ENCODE measurements at places on chromosomes 2 and 18.

- DNase-seq = no peak
Observed at GRCh38 chr18:80108121-80108536, 933 bp upstream of the ADNP2 start.

DNA sequence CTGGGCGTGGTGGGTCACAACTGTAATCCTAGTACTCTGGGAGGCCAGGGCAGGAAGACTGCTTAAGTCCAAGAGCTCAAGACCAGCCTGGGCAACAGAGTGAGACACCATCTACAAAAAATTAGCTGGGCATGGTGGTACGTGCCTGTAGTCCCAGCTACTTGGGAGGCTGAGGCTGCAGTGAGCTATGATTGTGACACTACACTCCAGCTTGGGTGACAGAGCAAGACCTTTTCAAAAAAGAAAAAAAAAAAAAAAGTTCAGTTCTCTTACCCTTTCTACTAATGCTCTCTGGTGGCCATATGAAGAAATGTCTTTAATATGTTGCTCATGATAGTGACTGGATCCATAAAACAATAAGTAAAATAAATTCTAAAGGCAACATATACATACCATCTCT is 14.9 kb downstream of the TYW5 start:
- no peak for DNase-seq

GRCh38 chr2:99827296-99827999 is 314.9 kb downstream of the AFF3 start:
- DNase-seq = no peak

- DNase-seq = no peak
Observed at GRCh38 chr18:44793194-44793593, 112.5 kb downstream of the SETBP1 start.

GRCh38 chr2:4455486-4456155 is 752.2 kb downstream of the DCDC2C start:
- DNase-seq = no peak

GRCh38 chr18:6797171-6797570 is 67.7 kb downstream of the ARHGAP28 start:
- DNase-seq = no peak

- DNase-seq = no peak
Observed at GRCh38 chr2:120432976-120433815, 87.3 kb downstream of the INHBB start.

DNA sequence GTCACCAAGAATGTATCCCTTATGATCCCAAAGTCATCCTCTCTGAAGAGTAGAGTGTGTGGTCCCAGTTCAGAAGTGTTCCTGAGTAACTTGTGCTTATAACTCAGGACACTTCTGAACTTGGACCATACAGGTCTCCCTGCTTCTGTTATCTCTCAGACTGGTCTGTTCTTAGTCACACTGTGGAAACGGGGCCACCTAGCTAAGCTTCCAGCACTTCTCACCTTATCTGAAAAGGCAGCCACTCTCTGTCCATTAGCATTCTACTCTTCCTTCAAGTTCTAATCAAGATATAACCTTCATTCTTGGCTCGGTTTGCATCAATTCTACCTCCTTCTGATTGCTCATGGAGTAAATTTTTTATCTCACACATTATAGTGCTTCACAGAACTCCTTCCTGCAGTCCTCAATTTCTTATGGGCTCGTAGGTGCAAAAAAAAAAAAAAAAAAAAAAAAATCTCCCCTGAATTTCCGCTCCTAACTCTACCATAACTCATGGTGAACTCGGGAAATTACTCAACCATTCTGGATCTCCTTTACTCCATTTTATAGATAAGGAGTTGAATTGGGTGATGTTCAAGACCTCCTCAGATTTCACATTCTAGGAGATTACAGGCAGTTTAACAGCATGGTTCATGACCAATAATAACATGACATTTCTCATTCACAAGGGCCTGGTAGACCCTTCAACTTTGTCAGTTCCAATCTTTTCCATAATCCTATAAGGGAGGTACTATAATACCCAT is 108.4 kb downstream of the TACR1 start:
- DNase-seq = no peak

- DNase-seq = no peak
Observed at GRCh38 chr2:88442061-88442460, 10.4 kb downstream of the FOXI3 start.

DNA sequence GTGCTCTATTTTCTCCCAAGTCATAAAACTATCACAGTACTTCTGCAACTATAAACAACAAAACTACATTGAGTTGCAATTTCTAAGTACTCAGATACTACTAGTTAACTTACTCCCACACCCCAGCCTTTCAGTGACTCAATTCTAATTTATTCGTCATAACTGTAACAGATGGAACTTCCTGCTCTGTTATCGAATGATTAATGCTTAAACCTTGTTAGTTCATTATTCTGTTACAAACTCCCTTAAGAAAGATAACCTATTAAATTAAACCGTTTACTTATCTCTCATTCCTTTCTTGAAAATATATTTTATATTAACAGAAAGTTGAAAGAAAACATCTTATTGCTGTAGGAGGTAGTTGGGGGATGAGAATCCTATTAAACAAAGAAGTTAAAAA is 17.0 kb downstream of the TNFAIP6 start:
- no peak for DNase-seq

GRCh38 chr2:113127646-113128570 is 510 bp downstream of the IL1RN start:
- no peak for DNase-seq

DNA sequence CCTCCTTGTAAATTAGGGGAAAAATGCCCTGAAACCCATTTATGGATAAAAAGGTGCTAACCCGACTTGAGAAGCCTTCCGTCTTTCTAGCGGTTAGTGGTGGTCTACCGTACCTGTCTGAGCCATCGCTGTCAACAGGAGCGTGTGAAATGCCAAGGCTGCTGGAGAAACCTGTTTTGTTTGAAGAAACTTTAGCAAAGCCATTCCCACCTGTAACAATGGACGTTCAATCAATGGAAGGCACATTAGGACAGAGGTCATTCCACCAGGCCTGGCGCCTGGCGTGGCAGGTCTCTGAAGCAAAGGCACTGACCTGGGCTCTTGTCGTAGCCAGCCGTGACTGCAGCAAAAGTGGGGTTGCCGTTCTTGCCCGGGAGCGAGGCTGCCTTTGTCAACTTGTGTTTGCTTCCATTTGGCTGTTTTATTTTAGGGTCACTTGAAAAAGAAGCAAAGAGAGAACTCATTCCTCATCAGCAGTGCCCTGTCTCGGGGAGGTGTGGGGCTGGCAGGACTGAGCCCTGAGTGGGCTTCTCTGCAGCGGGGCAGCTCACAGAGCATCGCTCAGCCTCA is 47.2 kb downstream of the ZAP70 start:
- DNase-seq = no peak

- no peak for DNase-seq
Observed at GRCh38 chr2:201971531-201972228, 62.0 kb upstream of the FZD7 start.

GRCh38 chr2:239310401-239311061 is 90.3 kb downstream of the HDAC4 start:
- no peak for DNase-seq

- no peak for DNase-seq
Observed at GRCh38 chr18:7632152-7633098, 65.3 kb downstream of the PTPRM start.

DNA sequence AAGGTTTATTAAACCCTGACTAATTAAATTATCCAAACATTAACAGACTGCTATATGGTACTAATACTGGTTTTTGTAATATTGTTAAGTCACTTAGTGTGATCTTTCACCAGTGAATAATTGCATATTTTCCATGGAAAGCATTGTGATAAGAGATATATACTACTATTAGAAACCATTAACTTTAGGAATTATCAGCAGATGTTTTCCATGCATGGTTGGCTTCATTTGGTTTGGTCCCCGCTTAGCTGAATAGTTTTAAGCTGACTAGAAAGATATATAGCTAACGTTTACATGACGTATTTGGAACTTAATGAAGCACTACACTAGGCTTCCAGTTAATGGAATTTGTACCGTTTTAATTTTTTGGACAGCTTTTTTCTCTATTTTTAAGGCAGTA is 37.9 kb downstream of the LCLAT1 start:
- no peak for DNase-seq

DNA sequence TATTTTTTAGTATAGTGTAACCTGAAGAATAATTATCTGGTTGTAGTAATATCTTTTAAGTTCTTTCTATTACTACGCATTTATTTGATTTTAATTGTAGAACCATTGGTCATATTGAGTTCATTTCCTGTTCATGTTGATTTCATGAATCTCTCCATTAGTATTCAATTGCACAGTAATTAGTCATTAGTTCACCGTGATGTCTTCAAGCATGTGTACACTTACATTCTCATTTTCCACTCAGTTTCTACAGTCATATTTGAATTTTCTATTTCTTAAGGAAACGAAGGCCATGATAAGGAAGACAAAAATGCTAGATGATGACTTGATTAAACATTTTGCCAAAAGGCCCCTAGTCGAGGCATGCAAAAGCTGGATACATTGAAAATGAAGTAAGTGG is 333.7 kb upstream of the FANCL start:
- DNase-seq = no peak

- DNase-seq = no peak
Observed at GRCh38 chr2:143110758-143111428, 18.3 kb upstream of the ARHGAP15 start.

- no peak for DNase-seq
Observed at GRCh38 chr2:166282154-166282553, 93.6 kb downstream of the SCN9A start.

DNA sequence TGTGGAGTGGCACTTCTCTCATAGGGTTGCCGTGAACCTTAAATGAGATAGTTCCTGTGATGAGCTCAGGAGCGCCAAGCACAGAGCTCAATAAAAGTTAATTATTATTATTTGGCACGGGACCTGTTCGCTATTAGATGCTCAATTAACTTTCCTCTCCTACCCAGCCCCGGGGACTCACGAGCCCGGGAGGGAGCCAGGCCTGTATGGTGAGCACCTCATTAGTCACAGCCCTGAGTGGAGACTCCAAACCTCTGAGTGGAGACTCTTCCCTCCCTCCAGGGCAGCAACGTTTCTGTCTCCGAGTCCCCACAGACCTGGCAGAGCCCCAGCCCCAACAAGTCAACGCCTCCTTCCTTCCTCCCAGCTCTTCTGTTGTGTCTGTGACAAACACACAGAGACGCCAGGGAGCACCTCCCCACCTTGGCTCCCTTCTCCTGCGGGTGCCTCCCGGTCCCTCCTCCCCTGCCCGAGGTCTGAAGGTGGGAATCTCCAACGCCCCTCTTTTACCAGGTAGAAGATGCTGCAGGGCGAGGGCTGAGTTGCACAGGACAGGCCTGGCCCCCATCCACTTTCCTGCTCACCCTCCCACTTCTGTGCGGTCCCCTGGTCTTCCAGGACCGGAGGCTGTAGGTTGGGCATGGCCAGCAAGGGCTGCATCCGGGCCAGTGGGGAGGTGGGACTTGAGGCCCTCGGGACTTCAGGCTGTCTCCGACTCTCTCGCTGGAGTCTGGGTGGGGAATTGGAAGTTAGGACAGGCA is 52.7 kb upstream of the ODC1 start:
- no peak for DNase-seq

DNA sequence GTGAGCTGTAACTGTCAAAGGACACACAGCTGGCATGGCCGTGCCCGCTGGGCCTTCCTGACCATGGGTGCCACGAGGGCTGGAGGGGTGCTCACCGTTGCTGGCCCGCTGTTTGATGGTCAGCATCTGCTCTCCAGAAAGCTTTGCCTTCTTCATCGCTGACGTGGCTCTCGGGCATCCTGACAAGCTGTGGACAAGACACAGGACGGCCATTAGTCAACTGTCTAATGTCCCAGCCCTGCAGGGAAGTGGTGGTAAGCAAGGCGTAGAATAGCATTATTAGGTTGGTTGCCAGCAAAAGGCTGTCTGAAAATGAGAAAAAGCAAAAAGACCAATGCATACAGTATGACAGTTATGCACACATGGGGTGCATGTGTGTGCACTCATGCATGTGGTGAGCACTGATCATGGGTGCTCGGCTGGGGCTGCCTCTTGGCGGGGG is 64.7 kb upstream of the PXDN start:
- no peak for DNase-seq

GRCh38 chr2:85666435-85667316 is 1.3 kb downstream of the SFTPB start:
- no peak for DNase-seq

- DNase-seq = no peak
Observed at GRCh38 chr2:148306027-148306426, 285.1 kb downstream of the MBD5 start.

- no peak for DNase-seq
Observed at GRCh38 chr2:219598308-219599078, 836 bp downstream of the STK11IP start.

DNA sequence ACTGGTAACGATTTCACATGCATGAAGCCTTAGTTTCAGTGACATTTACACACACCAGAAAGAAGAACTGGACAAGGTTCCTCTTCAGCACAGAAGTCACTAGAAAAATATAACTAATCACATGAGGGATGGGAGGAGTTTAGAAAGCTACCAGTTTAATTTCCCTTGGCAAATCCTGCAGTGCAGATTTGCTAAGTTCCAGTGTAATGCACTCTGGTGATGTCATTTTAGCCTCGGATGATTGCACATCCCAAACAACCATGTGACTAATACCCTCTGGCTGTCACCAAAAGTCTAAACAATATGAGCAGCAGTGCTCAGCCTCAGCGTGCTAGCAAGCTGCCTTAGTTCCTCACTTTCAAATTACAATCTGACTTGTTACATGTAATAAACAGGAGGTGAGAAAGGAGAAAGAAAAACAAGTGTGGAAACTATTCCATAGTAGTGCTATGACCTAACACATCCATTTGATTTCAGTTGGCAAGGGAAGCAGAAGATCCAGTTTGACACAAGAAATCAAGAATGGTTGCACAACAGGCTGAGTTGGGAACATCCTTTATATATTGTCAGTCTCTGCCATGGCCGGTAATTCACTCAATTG is 35.3 kb upstream of the PPP1CB start:
- no peak for DNase-seq

Measured in cortex of kidney (tissue), 1 donor.